Stimulated activated CD4-positive, alpha-beta T cell treated with anti-CD3 and anti-CD28 coated beads, Interleukin-12 subunit alpha, Interleukin-12 subunit beta, amount 100 ng/mL, for 4 hours (primary cell): ENCODE measurements at places on chromosomes 1 and 21.

- DNase-seq = no peak
Observed at GRCh38 chr21:28781602-28782276, 210.9 kb downstream of the LTN1 start.

- no peak for DNase-seq
Observed at GRCh38 chr1:176033881-176034280, 173.2 kb downstream of the COP1 start.

- DNase-seq = no peak
Observed at GRCh38 chr1:172347416-172347815, 73.1 kb upstream of the C1orf105 start.

- no peak for DNase-seq
Observed at GRCh38 chr1:110443451-110443850, 7.5 kb upstream of the PROK1 start.

- no peak for DNase-seq
Observed at GRCh38 chr1:183262628-183263200, 76.7 kb downstream of the LAMC2 start.

DNA sequence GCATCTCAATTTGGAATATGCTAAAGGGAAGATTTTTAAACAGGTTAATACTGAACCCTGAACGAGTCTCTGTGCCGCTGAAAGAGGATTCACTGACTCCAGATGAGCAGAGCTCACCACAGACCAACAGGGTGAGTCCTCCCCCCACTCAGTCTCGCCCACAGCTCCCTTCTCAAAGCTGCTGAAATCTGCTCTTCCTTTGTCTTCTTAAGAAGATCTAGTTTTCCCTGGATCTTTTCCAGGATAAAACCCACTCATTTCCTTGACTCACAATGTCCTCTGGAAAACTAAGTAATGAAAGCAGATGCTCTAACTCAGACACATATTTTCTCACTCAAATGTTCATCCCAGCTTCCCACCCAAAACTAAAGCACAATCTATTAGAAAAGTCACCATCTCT is 447.0 kb upstream of the PKN2 start:
- DNase-seq = no peak

DNA sequence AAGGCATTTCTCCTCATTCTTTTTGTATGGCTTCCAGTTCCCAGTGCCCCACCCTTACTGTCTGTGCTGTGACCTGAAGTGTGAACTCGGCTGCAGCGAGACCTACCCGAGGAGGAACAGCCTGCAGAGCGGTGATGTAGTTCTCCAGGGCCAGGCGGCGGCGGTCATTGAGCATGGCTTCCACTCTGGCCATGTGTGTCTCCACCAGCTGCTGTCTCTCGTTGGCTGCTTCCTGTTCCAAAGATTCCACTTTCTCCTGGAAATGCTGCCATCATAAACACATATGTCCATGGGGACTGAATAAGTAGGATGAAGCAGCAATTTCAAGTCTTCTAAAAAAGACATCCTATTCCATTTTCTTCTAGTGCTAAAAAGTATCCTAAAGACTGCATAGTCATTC is 195.6 kb downstream of the APP start:
- DNase-seq = no peak

- DNase-seq = no peak
Observed at GRCh38 chr1:54345116-54345515, 61.1 kb downstream of the SSBP3 start.

DNA sequence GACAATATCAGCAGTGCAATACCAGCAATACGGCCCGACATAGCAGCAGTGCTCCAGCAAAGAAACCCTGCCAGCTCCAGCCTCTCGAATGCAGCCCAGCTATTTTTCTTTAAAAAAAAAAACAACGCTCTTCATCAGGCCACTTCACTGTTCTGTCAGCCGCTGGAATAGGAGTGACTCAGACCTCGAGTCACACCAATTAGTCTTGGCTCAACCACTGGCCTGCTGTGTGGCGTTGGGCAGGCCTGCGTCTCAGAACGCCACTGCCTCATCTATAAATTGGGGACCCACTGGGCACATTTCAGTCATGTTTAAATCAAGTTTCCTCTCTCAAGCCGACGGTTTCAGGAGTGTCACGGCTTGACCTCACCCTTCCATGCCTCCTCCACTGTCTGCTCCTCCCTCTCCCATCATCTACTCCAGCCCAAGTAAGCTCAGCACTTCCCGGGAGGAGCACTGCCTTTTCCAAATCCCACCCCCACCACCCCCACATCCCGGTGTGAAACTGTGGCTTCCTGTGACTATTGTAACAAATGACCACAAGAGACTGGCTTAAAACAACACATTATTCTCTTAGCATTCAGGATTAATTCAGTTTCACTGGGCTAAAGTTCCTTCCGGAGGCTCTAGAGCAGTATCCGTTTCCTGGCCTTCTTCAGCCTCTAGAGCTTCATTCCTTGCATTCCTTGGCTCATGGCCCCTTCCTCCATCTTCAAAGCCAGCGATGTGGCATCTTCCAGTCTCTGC is 71.9 kb upstream of the EFHD2 start:
- no peak for DNase-seq

GRCh38 chr1:204157962-204158361 is 6.1 kb upstream of the ETNK2 start:
- no peak for DNase-seq

- no peak for DNase-seq
Observed at GRCh38 chr1:203522237-203522636, 28.3 kb downstream of the OPTC start.

DNA sequence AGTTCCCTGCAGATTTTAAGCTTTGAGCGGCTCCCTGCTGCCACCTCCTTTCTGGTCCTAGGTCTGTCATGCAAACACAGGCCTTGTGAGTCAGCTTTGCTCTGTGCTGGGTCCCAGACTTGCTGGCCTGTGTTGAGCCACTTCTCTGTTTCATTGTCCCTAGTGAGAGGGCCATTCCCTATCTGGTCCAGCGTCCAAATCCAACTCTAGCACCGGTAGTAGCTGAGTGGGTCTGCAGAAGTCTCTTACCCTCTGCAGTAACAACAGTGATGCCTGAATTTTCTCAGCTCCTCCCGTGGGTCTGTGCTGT is 5.8 kb downstream of the TTC22 start:
- no peak for DNase-seq

DNA sequence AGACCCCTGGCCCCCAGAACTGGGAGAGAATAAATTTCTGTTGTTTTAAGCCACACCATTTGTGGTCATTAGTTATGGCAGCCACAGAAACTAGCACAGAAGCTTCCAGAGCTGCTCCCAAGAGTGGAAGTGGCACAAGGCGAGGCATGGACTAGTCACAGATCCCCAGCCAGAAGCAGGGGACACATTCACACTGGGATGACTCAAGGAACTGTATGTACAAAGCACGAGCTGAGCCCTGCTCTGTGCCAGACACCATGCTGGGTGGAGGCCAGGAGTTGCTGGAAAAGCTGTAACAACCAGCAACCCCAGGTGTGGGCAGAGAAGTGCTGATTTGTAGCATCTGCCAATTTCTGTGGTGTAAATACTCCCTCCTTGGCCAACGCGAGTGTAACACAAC is 55.6 kb downstream of the TCP10L start:
- DNase-seq = no peak

GRCh38 chr1:20589331-20590278 is 708 bp downstream of the CDA start:
- DNase-seq = no peak

- no peak for DNase-seq
Observed at GRCh38 chr21:20822666-20823065, 175.5 kb upstream of the NCAM2 start.

DNA sequence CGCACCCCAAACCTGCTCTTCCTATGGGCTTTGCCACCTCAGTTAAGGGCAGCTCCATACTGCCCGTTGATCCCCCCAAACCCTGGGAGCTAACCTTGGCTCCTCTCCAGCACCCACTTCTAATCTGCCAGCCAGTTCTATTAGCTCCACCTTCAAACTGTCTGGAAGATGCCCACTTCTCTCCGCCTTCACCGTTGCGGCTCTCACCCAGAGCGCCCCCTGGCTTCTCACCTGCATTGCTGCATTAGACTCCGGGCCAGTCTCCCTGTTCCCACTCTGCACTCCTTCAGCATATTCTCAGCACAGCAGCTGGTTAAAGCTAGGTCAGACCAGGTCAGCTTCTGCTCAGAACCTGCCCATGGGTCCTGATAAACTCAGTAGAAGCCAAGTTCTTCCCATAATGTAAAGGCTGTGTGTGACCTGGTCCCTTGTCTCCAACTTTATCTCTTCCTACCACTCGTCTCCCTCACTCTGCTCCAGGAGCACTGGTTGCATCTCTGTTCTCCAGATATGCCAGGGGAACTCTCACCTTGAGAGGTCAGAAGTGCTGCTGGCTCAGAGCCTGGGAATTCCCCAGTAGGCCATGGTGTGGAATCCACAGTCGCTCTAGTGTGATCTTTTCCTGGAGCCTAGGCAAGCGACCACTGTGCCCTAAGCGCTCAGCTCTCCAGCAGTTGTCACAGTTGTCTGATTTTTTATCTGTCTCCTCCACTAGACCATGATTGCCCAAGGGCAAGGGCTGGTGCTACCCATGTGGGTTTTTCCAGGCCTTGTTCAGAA is 150.3 kb downstream of the HMGB4 start:
- no peak for DNase-seq

- DNase-seq = no peak
Observed at GRCh38 chr1:212482006-212482636, 49.4 kb downstream of the NENF start.

DNA sequence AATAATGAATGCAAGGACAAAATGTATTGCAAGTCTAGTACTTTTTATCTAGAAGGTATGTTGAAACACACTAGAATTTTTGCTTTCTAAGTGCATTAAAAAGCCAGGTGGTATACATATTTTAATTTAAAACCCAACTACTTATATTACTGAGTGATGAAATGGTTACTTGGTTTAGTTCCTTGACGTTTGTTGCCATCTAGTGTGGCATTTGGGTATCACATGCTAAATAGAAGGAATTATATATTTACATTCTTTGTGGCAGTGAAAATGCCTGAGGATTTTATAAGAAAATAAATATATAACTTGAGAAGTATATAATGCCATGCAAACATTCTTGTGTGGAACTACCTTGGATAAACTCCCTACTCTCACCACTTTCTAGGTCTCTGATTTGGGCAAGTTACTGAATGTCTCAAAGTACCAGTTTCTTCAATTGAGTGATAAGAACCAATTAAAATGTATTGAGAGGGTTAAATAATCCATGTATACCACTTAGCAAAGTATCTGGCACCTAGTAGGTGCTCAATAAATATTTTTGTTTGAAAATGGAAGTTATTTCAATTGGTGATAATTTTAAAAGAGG is 69.6 kb downstream of the SDCCAG8 start:
- DNase-seq = no peak

DNA sequence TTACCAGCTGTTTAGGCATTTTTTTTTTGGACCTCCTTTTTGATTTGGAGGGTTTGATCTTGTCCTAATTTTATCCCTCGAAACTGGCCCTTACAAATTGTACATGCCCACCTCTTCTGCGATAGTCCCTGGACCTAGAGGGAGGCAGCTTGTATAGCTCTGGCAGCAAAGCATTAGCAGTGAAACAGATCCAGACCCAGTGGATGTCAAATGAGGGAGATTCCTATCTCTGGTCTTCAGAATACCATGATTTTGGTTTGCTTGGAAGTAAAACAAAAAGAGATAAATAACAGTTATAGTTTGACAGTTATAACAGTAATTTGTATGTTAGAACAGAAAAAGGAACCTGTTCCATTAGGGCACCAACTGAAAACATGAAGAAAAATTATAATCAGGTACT is 123.6 kb downstream of the MIS18A start:
- DNase-seq = no peak

GRCh38 chr1:156766298-156767100 is 836 bp upstream of the PRCC start:
- no peak for DNase-seq

DNA sequence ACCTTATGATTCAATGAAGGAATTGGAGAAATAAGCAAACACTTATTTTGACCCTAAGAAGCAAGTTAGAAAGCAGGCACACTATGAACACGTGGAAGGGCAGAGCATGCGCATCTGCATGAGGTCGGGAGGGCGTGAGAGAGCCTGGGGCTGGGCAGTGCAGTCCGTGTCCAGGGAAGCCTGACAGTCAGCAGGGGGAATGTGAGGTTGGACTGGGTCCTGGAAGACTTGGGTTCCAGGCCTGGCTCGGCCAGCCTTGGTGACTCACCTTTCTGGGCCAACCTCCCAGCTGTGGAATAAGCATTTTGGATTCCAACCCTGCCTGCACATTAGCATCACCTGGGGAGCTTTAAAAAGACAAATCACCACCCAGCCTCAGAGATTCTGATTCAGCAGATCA is 26.6 kb upstream of the LMX1A start:
- no peak for DNase-seq

GRCh38 chr1:160647329-160647720 is 481 bp upstream of the SLAMF1 start:
- DNase-seq = no peak

DNA sequence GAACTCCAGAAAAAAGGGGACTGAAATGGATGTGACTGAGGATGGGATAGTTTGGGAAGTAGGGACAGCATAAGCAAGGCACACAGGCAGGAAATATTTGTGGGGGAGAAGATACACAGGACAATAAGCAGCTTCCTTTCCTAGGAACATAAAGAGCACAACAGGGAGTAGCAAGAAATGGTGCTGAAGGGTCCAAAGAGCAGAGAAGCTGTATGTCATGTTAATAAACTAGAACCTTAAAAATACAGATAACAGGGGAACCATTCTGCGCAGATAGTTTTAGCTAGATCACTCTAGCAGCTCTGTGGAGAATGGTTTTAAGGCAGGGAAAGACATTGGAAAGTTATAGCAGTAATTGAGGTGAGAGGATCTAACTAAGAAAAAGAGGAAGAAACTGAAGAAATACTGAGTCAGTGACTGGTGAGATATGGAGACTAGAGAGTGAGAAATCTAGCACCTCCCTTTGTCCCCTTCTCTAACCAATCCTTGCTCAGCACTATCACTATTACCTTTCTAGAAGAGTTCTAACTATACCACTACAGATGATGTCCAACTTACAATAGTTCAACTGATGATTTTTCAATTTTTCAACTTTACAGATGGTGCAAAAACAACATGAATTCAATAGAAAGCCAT is 95.0 kb downstream of the CDC42BPA start:
- DNase-seq = no peak

DNA sequence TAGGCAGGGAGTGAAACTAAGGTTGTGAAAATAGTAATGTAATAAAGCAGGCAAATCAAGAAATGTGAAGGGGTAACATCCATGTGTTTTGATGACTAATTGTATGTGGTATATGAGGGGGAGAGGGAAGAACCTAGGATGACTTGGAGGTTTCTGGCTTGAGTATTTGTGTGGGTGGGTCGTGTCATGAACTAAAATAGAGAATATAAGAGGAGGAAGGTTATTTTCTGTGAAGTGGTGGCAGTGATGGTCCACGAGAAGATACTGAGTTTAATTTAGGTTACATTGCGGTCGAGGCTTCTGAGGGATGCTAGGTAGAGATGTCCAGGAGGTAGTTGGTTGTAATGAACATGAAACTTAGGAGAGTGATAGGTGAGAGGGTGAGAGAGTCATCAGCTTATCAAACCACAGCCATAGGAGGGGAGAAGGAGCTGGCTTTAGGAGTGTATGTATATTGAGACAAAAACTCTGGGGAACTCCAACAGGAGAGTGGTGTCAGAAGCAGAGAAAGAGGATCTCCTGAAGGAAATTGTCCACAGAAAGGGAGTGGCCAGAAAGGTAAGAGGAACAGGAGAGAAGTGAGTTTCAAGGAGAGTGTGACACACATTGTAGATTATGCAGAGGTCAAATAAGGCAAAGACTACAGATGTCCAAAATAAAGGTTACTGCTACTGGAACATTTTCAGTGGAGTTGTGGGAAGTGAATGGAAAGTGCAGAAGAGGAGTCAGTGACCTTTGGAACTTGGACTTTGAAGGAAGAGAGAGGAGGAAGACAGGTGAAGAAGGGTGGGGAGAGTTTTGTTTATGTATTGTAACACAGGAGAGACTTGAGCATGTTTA is 89.0 kb upstream of the MACF1 start:
- no peak for DNase-seq

- no peak for DNase-seq
Observed at GRCh38 chr1:224617410-224618355, 1.6 kb downstream of the CNIH3 start.
